Esophagus squamous epithelium (tissue), 5 donors: ENCODE measurements at places on chromosomes 2 and 18. TPM values are rescaled to one million over a fixed set of nuclear protein-coding genes. Genes with fewer than 3 reads are reported as not detected.

DNA sequence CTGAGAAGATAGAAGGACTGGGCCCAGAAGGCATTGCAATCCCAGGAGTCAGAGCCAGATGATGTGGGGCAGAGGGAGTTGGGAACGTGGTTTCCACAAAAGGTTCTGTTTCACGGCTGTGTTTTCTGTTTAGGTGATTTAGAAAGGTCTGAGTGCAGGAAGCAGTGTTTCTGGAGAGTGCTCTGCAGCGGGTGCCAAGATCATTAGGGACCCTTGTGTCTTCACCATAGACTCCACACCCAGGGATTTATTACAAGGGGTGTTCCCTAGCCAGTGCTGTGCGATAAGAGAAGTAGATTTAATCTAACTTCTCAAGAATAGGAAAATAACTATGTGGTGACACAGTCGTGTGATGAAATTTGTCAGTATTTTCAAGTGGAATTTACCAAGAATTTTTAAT, 221.1 kb upstream of the TPO start:
- no peaks in the 10 kb centered on the region for H3K4me1 ChIP-seq
- H3K36me3 ChIP-seq: no peaks in the 10 kb centered on the region
- H3K27ac ChIP-seq: no peak overlapping the region
- no peak overlapping the region for H3K4me3 ChIP-seq
- no peaks in the 10 kb centered on the region for H3K27me3 ChIP-seq

The SPAST gene
- total RNA-seq: 19.4 TPM

- H3K36me3 ChIP-seq: no peaks in the 10 kb centered on the region
- H3K4me1 ChIP-seq: no peaks in the 10 kb centered on the region
- H3K4me3 ChIP-seq: no peak overlapping the region
Measured at GRCh38 chr2:161586517-161587167, 37.6 kb upstream of the SLC4A10 start.

- no peak for DNase-seq
- H3K4me3 ChIP-seq: no peak overlapping the region
- no peaks in the 10 kb centered on the region for H3K4me1 ChIP-seq
- no peaks in the 10 kb centered on the region for H3K36me3 ChIP-seq
- H3K27ac ChIP-seq: no peak overlapping the region
Measured at GRCh38 chr2:58562276-58562675, 321.2 kb upstream of the FANCL start.

DNA sequence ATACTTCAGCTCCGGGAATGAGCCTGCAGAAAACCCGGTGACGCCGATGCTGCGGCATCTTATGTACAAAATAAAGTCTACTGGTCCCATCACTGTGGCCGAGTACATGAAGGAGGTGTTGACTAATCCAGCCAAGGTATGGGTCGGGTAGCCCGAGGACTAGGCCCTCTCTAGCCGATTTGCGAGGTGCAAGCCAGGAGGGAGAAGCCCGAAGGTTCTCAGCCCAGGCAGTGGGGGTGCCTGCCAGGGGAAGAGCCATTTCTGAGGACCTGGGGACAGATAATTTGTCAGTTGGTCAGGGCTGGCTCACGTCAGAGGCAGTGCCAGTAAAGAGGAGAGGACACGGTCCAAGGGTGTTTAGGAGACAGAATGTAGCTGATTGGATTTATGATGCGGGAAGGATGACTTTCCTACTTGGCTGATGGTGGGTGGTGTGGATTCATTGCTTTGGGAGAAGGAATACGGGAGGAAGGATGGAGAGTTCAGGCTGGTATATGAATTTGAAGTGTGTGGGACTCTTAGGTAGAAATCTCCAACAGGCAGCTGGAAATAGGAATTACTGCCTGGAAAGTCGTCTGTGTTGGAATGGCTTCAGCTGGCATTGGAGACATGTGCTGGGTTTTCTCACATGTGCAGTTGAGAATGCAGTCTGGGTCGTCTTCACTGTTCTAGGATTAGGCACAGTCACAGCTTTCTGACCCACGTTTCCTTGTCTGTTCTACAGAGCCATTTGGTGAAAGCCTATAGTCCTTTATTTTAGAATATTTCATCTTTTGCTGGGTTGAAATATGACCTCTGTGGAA, 874 bp downstream of the NDUFAF7 start:
- peaks cover 22% of the 10 kb centered on the region for H3K4me1 ChIP-seq
- H3K27me3 ChIP-seq: no peaks in the 10 kb centered on the region
- DNase-seq: no peak
- peak overlapping the region; percentile 89 for H3K4me3 ChIP-seq
- H3K36me3 ChIP-seq: peaks cover 8% of the 10 kb centered on the region
- H3K27ac ChIP-seq: peak overlapping the region; percentile 88

GRCh38 chr2:239246723-239247122, 154.1 kb downstream of the HDAC4 start:
- no peaks in the 10 kb centered on the region for H3K27me3 ChIP-seq
- no peak for DNase-seq
- peaks cover 81% of the 10 kb centered on the region for H3K4me1 ChIP-seq
- no peaks in the 10 kb centered on the region for H3K36me3 ChIP-seq
- peak overlapping the region; percentile 60 for H3K27ac ChIP-seq

DNA sequence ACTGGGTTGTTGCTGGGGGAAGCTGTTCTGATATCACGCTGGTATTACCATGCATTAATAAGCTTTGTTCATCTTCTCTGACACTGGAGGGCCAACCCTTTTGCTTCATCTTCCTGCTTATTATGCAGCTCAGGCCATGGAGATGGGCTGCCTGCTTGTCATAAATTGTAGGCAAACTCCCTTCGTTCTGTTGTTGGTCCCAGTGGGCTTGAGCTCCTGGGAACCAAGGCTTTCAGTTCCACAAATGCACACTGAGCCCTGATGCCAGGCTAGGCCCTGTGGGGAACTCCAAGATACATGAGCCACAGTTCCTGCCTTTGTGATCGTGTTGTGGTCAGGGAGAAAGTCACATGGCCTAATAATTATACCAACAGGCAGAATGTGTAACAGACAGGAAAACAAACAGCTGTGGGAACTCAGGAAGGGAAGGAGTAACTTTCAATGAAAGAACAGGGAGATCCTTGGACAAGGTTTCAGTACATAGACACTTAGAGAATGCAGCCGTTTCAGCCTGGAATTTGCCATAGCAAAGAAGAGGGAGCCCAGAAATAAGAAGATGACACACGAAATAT, 49.0 kb upstream of the BCL2L11 start:
- no peak overlapping the region for H3K4me3 ChIP-seq
- DNase-seq: no peak
- H3K27ac ChIP-seq: peak overlapping the region; percentile 61
- no peaks in the 10 kb centered on the region for H3K27me3 ChIP-seq
- no peaks in the 10 kb centered on the region for H3K36me3 ChIP-seq
- peaks cover 19% of the 10 kb centered on the region for H3K4me1 ChIP-seq

DNA sequence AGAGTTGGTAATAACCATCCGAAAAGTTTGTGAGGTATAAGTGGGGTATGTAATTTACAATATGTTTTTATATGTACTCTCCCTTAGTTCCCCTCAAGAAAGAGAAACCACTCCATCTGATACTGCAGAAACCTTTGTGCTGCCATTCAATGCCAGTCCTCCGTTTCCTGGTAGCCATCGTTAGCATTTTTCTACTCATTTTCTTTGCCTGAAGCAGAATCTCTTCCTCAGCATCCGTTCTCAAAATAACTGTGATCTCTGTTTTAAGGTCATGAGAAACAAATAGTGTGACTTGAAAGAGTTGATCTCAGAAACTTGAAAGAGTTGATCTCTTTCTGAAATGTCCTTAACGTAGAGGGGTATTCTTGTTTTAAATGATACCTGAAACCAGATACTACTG, 996 bp downstream of the PTCD3 start:
- H3K4me3 ChIP-seq: peak overlapping the region; percentile 96
- H3K4me1 ChIP-seq: peaks cover 11% of the 10 kb centered on the region
- H3K27me3 ChIP-seq: no peaks in the 10 kb centered on the region
- DNase-seq: no peak

The UGT1A6 gene
- 30.8 TPM for total RNA-seq

GRCh38 chr2:36797324-36798070, 101.0 kb downstream of the VIT start:
- H3K27ac ChIP-seq: no peak overlapping the region
- DNase-seq: no peak
- H3K27me3 ChIP-seq: no peaks in the 10 kb centered on the region
- no peaks in the 10 kb centered on the region for H3K36me3 ChIP-seq
- H3K4me1 ChIP-seq: no peaks in the 10 kb centered on the region

The FTCDNL1 gene
- total RNA-seq: 1.5 TPM

- H3K27me3 ChIP-seq: no peaks in the 10 kb centered on the region
- no peak overlapping the region for H3K4me3 ChIP-seq
- no peak overlapping the region for H3K27ac ChIP-seq
- DNase-seq: no peak
- H3K4me1 ChIP-seq: no peaks in the 10 kb centered on the region
- H3K36me3 ChIP-seq: no peaks in the 10 kb centered on the region
Measured at GRCh38 chr2:176999301-176999700, 213.3 kb upstream of the HNRNPA3 start.

DNA sequence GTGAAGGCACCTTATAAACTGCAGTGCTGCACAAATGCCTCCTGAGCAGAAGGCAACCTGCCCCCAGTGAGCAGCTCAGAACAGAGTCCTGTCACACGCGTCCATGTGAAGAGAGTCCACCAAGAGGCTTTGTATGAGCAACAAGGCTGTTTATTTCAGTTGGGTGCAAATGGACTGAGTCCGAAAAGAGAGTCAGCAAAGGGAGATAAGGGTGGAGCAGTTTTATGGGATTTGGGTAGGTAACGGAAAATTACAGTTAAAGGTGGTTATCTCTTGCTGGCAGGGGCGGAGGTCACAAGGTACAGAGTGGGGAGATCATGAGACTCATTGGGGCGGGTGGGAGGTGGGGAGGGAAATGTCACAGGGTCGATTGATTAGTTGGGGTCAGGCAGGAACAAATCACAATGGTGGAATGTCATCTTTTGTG, 53.4 kb upstream of the RALBP1 start:
- no peaks in the 10 kb centered on the region for H3K27me3 ChIP-seq
- no peak for DNase-seq
- peaks cover 6% of the 10 kb centered on the region for H3K4me1 ChIP-seq
- no peak overlapping the region for H3K27ac ChIP-seq
- no peaks in the 10 kb centered on the region for H3K36me3 ChIP-seq

- H3K4me3 ChIP-seq: no peak overlapping the region
- H3K4me1 ChIP-seq: peaks cover 9% of the 10 kb centered on the region
- DNase-seq: no peak
- no peaks in the 10 kb centered on the region for H3K27me3 ChIP-seq
- no peaks in the 10 kb centered on the region for H3K36me3 ChIP-seq
Measured at GRCh38 chr18:9874728-9875127, 11.0 kb upstream of the TXNDC2 start.

DNA sequence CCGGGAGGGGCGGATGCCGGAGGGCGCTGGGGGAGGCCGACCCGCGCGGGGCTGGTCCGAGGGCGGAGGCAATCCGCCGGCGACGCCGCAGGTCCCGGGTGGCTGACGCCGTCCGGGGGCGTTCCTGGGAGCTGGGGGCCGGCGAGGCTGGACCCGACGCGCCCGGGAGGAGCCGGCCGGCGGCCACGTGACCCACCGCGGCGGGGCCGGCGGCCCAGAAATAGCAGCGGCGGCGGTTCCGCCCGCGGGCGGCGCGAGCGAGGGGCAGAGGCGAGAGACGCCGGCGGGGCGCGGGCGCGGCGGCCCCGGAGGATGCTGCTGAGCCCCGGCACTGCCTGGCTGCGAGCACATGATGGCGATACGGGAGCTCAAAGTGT, at the start of gene RAB31:
Gene RAB31 (plus strand): TSS at position 245 of the 377 bp plus-strand sequence. CDS start 105 bp downstream, at position 350.
- H3K27me3 ChIP-seq: no peaks in the 10 kb centered on the region
- peak within 1 kb of the TSS; percentile 92 for H3K4me3 ChIP-seq
- peak; percentile 12 for DNase-seq

The COL4A3 gene
- 0.50 TPM for total RNA-seq

The FOXD4L1 gene
- 0.19 TPM for total RNA-seq

DNA sequence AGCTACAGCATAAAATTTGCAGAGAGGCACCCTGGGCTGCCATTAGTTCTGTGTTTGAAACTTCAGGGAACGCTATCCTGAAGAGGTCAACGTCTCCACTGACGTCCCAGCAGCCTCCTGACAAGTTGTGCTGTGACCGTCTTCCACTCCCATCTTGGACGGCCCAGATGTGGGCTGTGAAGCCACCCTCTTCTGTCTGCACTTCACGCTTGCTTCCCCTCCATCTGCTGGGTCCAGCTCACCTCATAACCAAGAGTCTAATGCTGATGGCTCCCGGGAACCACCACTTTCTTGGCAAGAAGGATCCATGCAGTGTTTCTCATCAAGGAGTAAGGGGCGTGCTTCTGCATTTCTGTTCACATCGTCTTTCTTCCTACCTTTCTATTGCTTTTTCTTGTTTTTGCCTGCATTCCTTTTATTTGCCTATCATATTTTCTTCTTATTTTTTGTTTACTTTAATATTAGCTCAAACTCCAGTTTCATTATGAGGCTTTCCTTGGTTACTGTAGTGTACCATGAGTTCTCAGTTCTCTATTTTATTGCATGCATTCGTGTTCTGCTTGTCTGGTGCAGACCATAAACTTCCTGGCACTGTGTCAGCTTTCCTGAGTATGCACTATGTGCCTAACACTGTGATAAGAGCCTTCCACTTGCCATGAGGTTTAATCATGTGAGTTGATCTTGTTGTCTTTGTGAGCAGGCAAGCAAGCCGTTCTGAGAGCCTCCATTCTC, 631.8 kb upstream of the RAB6C start:
- H3K4me3 ChIP-seq: no peak overlapping the region
- no peaks in the 10 kb centered on the region for H3K27me3 ChIP-seq
- no peaks in the 10 kb centered on the region for H3K36me3 ChIP-seq
- no peak for DNase-seq
- no peak overlapping the region for H3K27ac ChIP-seq

- H3K4me1 ChIP-seq: peaks cover 8% of the 10 kb centered on the region
- DNase-seq: no peak
- H3K36me3 ChIP-seq: no peaks in the 10 kb centered on the region
- no peak overlapping the region for H3K27ac ChIP-seq
- no peak overlapping the region for H3K4me3 ChIP-seq
- no peaks in the 10 kb centered on the region for H3K27me3 ChIP-seq
Measured at GRCh38 chr2:72561621-72562318, 264.1 kb downstream of the EXOC6B start.

DNA sequence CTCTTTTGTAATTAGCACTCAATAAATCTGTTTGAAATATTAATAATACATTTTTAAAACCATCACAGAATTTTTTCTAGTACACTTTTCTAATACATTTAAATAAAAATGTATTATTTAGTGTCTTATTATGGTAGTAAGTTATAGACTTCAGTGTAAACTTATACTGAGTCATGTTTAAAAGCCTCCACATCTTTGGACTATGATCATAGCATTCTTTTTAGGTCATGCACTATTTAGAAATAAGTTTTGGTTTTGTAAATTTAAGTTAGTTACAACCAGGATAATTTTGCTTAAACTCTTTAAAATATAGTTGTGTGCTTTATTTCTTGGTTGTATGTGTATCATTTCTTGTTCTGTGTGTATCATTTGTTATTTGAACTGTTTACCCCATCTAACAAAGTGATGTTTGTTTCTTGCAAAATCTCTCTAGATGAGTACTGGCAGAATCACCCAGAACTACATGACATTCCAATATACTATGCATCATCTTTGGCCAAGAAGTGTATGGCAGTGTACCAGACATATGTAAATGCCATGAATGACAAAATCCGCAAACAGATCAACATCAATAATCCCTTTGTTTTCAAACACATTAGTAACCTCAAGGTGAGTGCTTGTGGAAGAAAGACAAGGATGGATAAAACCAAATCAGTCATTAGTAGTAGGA, 16.7 kb downstream of the CPSF3 start:
- no peak overlapping the region for H3K4me3 ChIP-seq
- peak overlapping the region; percentile 22 for H3K27ac ChIP-seq
- no peaks in the 10 kb centered on the region for H3K27me3 ChIP-seq
- no peak for DNase-seq

The COPS7B gene
- 10.7 TPM for total RNA-seq
